ENCODE measurements at places on chromosomes 16 and 17.

DNA sequence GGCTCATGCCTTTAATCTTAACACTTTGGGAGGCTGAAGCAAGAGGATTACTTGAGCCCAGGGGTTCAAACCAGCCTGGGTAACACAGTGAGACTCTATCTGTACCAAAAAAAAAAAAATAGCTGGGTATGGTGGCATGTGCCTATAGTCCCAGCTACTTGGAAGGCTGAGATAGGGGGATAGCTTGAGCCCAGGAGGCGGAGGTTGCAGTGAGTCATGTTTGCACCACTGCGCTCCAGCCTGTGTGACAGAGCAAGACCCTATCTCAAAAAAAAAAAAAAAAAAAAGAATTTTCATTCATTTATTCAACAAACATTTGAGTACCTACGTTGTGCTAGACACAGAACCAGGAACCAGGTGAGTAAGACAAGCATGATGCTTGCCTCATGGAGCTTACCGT is 73.6 kb upstream of the MRTFB start:
- no peak for DNase-seq

GRCh38 chr16:51416926-51417325 is 265.9 kb upstream of the SALL1 start:
- no peak for DNase-seq

DNA sequence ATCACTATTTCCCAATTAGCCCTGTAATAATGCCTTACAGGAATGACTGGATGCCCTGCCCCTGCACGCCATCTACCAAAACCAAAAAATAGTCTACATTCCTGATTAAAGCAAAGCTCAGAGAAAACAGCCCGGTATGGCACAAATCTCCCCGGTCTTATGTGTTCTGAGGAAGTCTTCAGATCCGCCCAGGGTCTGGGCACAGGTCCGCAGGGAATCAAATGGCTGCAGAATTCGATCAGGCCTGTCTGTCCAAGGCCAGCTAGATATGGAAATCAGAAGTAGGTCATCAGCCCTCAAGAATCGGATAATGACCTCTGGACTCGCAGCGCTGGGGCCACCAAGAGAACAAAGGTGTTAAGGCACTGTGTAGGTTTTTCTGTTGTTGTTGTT is 171.0 kb downstream of the ZFHX3 start:
- no peak for DNase-seq

DNA sequence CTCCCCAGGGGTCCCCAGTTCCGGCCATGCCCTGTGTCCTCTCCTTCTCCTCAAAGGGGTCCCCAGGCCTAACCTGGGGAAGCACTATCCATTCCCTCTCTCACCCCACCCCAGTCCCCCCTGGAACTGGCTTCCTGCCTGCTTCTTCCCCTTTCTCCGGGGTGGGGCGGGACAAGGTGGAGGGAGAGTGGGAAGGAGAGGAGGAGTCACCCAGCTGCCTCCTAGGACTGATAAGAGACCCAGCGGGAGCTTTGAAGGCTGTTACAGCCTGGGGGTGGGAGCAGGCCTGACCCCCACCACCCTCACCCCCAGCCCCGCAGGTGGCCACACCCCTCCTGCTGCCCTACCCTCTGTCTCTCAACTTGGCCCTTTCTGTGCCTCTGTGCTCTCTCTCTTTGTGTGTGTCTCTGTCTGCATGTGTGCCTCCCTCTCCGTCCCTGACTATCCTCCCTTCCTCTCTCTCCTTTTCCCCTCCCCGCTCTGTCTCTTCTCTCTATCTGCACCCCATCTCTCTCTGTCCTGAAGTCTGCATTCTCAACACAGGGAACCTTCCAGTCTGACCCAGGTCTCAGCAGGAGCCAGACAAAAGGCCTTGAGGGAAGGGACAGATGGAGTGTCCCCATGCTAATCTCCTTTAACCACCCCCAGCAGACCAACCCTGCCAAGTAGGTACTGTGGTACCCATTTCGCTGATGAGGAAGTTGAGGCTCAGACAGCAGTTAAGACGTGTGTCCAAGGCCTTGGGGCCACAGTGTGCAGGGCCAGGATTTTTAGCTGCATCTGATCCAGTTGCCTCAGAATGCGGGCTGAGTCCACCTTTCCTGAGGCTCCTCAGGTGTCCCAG is 66.1 kb downstream of the RAB11FIP4 start:
- DNase-seq = no peak

- no peak for DNase-seq
Measured at GRCh38 chr16:3587547-3588110, 10.4 kb upstream of the NLRC3 start.

All from CD4-positive, alpha-beta T cell treated with Interleukin-2 at 100 ng/mL for 4 hours (primary cell).